ENCODE measurements at places on chromosomes 6 and 20.

DNA sequence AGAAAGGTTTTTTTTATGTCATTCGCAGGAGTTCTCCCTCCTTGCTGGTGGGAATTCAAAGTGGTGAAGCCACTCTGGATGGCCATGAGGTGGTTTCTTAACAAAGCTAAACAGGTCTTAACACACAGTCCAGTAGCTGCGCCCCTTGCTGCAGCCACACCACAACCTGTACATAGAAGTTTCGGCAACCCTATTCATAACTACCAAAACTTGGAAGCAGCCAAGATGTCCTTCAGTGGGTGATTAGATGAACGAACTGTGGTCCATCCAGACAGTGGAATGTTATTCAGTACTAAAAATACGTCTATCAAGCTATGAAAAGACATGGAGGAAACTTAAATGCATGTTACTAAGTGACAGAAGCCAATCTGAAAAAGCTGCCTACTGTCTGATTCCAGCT lies 78.9 kb downstream of the FAM120B start:
- DNase-seq: no peak

DNA sequence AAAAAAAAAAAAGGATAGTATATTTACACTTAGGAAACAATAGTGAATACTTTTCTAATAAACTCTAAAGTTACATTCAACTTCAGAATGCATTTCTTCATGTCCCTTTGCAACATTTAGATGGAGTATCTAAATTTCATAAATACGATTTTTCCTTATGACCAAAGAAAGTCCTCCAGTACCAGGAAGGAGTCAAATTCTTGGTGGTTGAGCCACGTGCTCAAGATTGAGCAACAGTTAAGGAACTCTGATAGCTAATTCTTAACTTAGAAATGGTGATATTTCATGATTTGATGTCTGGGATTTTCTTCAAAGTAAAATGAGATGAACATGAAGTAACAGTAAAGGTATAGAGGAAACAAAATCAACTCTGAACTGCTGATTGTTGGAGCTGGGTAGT lies 92.7 kb downstream of the SASH1 start:
- DNase-seq: no peak

DNA sequence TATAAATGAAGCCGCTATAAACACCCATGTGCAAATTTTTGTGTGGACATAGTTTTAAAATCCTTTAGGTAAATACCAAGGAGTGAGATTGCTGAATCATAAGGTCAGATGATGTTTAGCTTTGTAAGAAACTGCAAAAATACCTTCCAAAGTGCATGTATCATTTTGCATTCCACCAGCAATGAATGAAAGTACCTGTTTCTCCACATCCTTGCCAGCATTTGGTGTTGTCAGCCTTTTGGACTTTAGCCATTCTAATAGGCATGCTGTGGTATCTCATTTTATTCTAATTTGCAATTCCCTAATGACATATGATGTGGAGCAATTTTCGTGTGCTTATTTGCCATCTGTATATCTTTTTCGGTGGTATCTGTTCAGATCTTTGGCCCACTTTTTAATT lies 93.7 kb downstream of the GCLC start:
- DNase-seq: no peak

DNA sequence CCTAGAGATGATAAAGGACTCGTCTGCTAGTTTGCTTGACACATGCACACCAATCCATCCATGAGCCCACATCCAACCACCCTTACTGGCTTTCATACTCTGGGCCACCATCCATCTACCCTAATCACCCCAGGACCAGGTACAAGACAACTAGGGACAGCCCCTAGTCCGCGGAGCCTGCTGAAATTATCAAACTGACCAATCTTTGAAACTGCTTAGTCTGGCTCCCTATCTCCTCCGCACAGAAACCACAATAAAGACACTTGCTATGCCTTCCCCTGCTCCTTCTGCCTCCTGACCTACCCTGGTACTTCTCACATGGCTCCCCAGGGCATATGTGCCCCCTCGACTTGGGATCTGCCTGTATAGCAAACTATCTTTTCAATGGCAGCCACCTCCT lies 33.1 kb downstream of the PXDC1 start:
- no peak for DNase-seq

GRCh38 chr6:167124753-167125152 lies 1.9 kb downstream of the CCR6 start:
- no peak for DNase-seq

DNA sequence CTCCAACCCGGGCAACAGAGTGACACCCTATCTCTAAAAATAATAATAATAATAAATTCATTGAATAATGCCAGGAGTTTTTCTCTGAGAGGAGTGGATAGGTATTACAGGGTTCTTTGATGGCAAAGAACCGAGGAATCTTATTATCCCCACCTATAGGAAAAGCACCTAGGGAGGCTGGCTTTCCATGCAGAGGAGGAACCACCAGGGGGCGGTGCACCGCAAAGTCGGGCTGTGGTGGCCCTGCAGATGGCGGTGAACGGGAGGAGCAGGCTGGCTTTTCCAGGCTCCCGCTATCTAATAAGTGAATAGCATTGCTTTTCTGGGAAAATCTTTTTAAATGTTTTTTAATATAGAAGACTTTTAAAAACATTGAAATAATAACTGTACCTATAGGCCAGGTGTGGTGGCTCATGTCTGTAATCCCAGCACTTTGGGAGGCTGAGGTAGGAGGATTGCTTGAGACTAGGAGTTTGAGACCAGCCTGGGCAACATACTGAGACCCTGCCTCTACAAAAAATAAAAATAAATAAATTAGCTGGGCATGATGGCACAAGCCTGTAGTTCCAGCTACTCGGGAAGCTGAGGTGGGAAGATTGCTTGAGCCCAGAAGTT lies 864.2 kb downstream of the KIF16B start:
- no peak for DNase-seq

DNA sequence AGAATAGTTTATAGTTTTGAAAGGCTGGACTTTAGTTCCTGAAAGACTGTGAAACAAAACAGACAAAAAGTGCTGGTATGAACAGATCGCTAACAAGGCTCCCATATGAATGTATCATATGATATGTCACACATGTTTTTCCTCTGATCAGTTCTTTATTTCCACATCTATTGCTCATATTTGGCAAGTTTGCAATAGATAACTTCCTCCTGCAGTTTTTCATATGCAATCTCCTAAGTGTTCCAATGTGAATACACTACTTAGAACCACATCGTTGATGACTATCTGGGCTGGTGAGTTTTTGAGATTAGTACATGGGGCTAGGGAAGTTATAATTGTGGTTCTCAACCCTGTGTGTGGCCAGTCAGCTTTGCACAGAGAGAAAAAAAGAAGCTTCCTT lies 23.1 kb downstream of the CRYBG1 start:
- peak; percentile 35 for DNase-seq

DNA sequence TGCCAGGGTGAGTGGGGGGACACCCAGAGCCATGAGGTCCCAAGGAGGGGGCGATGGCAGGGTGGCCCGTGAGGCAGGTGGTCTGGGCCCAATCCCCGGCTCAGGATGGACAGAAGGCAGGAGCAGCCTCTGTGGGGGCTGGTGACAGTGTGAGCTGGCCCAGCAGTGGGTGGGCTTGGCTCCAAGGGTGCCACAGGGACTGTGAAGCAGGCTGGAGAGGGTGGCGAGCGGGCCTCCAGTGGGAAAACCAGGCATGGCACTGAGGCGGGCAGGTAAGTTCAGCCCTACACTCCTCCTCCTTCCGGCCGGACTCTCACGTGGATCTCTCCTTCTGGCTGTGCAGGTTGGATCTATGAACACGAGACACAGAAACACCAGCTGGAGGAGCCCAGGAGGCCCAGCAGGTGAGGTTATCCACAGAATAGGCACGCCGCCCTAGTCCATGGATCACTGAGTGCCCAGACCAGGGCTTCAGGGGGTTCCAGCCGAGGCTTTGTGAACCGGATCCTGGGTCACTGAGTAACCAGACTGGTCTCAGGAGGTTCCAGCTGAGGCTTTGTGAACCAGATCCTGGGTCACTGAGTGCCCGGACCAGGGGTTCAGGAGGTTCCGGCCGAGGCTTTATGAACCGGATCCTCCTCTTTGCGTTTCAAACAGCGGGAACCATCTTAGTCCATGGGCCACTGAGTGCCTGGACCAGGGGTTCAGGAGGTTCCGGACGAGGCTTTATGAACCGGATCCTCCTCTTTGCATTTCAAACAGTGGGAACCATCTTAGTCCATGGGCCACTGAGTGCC lies 76.4 kb upstream of the BHLHE23 start:
- DNase-seq: no peak
